Effector CD8-positive, alpha-beta T cell (primary cell): ENCODE measurements at places on chromosomes 7 and 10.

GRCh38 chr7:108145401-108145800, 15.2 kb upstream of the LAMB4 start:
- no peak for DNase-seq

GRCh38 chr10:103627893-103628292, 134.4 kb downstream of the NEURL1 start:
- no peak for DNase-seq

DNA sequence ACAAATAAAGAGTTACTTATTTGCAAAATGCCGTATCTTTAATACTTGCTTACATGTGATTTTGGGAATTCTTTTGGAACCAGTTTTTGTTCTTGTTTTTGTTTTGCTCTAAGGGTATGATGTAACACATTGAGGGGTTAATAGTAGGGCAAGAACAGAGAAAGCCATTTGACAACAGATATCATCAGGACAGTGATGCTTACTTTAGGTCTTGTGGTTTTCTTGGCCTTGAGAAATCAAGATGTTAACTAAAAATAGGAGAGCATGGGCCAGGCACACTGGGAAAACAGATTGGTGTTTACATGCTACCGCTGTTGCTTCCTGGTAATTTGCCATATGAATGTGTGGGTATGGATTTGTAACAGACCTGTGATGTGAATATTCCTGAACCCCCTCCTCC, 3.7 kb downstream of the SAMD8 start:
- DNase-seq, result no peak

DNA sequence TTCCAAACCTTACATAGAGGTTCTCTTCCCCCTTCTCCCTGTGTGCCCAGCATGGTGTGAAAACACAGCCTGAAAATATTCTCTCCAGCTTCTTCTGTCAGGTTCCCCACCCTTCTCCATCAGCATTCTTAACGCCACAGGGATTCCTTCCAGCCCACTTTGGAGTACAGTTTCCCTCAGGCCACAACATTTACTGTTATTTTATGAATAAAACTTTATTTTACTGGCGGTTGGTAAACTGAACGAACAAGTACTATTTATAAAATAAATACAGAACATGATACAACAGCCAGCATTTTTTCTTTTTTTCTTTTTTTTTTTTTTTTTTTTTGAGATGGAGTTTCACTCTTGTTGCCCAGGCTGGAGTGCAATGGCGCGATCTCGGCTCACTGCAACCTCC, 31.6 kb upstream of the GPNMB start:
- no peak for DNase-seq

DNA sequence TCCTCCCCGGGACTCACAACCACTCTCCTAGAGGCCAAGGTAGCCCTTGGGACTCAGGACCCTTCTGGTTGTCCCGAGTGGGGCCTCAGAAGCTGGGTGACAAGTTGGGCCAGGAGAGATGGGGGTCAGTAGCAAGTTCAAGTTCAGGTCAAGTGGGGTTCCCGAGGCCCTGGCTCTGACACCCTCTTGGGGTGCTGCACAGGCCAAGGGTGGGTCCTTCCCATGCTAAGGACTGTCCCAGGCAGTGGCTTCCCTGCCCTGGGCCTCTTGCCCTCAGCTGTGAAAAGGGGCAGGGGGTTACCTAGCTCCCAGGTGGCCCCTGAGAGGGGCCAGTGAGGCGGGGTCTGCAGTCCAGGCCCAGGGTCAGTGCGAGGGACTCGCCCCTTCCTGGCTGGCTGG, 115.4 kb upstream of the TNRC18 start:
- no peak for DNase-seq

DNA sequence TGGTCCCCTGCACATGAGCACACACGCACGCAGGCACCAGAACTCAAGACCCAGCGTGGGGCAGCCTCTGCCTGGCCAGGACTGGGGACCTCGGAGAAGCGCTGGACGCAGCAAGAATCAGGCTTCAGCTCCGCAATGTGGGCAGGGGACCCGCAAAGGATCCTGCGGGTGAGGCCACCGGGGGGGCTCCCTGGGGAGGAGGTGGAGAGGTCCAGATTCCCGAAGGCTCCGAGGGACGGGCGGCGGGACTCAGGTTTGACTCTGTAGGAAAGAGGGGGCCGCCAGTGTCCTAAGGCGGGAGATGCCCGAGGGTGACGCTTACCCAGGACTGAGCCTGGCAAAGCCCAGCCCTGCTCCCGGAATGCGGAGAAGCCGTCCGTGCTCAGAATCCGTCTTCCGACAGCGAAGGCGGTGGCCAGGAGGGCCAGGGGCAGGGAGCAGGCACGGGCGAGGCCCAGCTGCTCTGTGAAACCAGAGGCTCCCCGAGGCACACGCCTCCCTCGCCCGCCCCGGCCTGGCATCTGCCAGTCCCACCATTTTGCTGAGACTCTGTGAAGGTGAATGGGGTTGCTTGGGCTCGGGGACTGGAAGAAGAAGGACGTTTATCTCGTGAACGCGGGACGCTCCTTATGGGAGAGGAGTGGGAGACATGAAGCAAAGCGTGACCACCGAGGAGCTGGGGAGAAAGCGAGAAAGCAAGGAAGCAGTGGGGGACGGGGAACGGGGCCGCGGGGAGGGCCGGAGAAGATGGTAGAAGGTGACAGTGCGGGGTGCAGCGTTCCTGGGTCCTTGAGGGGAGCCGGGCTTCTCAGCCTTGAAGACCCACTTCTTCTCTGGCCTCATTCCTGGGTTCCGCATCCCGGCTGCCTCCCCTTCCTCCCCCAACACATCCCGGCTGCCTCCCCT, 489.2 kb downstream of the PTPRN2 start:
- DNase-seq, result no peak

- DNase-seq, result no peak
Measured at GRCh38 chr7:132066761-132067171, 509.5 kb downstream of the PLXNA4 start.

DNA sequence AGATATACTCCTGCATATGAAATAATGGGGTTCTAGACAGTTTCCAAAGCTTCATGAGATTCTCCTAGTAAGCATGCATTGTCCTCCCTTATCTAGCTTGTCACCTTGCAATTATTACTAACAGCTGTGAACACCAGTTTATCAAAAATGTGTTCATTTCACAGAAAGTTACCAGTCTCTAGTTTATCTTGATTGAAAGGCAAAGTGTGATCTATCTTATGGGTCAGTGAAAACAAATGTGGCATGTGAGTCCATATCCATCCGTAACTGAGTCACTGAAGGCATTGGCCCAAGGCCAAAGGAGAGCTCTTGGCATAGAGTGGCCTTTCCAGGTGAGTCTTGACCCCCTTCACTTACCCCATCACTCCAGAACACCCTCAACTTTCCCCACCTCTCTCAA, 53.2 kb downstream of the GSAP start:
- DNase-seq, result no peak

DNA sequence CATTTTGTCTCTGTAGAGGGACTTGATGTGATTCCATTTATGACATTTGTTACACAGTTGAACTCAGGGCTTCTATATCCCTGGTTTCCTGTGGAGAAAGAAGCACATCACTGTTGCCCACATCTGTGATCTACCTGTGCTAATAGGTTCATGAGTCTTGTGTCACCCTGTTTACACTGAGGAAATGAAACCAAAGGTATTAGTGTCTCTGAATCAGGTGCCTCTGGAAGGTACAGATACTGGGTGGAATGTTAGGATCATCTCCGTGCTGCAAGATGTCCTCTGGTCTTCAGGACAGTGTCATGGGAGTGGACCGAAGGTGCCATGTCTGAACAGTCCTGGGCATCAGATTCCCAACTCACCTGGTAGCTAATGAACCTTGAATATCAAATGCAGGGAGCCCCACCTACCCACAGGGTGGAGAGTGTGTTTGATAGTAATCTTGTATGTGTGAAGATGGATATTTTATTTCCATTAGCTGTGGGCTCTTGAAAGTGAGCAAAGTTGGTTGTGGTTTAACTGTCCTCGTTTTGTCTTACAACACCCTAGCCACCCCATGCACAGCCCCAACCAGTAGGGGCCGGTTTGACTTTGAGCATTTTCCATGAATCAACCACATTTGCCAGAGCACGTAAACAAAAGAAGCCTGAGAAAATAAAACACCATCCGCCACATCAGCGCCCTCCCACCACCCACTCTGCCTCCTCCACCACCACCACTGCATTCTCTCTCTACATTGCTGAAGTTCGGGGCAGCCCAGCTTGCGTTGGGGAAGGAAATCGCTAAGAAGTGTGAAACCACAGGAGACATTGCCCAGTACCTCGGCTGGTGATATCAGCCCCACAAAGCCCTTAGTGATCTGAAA, 40.7 kb downstream of the TARP start:
- DNase-seq, result peak; percentile 5
